ENCODE measurements at places on chromosomes 16 and 17.

- DNase-seq: no peak
Measured at GRCh38 chr16:69922200-69922599, 28.9 kb upstream of the CLEC18A start.

DNA sequence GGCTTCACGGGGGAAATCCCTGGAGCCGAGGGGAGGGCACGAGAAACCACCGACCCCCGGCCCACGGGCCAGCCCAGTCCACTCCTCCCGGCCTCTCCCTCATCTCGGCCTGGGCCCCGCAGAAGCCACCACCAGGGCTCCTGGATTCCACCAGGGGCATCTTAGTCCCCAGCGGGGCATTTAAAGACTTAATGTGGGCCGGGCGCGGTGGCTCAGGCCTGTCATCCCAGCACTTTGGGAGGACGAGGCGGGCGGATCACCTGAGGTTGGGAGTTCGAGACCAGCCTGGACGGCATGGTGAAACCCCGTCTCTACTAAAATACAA is 24.1 kb upstream of the ABR start:
- no peak for DNase-seq

- peak; percentile 82 for DNase-seq
Measured at GRCh38 chr17:17391668-17392370, 85.0 kb upstream of the MED9 start.

DNA sequence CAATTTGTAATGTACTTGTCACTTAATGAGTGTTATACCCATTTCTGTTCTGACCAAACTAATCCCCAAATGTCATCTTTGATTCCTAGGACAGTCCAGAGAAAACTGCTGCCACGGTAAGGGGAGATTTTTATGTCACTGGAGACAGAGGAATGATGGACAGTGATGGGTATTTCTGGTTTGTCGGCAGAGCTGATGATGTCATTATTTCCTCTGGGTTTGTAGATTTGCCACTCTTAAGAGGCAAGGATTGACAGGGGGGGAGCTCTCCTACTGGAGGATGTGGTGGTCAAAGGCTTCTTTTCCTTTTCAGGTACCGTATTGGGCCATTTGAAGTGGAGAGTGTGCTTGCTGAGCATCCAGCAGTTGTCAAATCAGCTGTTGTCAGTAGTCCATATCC is 12.5 kb downstream of the THUMPD1 start:
- DNase-seq: no peak

- no peak for DNase-seq
Measured at GRCh38 chr16:84501077-84501735, 3.3 kb downstream of the MEAK7 start.

DNA sequence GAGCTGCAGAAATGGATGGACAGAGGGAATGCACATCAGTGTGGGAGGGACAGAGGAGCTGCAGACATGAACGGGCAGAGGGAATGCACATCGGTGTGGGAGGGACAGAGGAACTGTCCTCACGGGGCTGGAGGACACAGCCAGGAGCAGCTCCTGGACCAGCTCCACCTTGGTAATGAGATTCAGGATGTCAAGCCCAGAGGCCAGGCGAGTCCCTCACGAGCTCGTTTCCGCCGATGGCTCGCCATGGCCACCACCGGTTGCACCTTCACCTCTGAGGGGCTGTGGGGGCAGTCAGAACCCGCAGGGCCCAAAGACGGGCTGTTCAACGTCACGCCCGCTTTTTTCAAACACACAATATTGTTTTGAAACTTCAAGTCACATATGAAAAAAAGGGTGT is 56.2 kb downstream of the RPH3AL start:
- no peak for DNase-seq

- DNase-seq: no peak
Measured at GRCh38 chr16:87098976-87099720, 218.0 kb downstream of the C16orf95 start.

DNA sequence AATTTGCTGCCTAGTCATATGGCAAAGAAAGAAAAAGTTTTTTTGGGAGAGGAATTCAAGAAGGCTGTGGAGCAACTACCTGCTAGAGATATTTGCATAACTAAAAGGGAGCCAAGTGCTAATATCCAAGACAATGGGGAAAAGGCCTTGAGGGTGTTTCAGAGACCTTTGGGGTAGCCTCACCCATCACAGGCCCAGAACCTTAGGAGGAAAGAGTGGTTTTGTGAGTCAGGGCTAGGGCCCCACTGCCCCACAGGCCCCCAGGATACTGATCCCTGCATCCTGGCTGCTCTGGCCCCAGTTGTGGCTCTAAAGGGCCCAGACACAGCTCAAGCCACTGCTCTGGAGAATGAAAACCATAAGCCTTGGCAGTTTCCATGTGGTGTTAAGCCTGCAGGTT is 41.9 kb upstream of the SDK2 start:
- no peak for DNase-seq

DNA sequence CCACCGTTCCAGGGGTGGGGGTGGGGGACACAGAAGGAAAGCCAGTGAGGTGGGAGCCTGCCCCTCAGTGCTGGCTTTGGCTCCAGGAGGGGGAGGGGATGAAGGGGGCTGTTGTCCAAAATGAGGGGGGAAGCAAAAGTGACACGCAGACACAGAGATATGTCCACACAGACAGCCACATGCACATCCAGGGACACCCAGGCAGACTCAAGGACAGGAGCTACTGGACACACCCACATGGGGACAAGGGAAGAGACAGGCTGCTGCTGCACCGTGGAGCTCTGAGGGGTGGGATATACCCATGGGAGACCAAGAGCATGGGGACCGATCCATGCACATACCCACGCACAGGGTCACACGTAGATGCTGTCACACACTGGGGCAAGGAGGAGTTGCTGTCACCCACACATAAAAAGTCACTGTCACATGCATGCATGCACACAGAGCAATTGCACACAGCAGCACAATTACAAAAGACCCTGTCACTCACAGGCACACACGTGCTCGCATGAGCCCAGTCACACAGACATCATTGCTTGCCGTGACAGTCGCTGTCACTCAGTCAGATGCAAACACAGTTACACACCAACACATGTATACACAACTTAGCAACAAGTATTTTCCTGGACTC is 1.3 kb downstream of the THRA start:
- DNase-seq: peak; percentile 17

DNA sequence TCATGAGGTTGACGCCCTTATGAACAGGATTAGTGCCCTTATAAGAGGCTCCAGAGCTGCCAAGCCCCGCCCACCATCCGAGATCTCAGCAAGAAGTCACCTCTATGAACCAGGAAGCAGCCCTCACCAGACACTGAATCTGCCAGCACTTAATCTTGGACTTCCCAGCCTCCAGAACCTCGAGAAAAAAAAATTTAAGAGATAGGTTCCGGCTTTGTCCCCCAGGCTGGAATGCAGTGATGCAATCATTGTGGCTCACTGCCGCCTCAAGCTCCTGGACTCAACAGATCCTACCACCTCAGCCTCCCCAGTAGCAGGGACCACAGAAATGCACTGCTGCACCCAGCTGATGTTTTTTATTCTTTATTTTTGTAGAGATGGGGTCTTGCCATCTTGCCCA is 22.5 kb upstream of the ADCY9 start:
- no peak for DNase-seq

DNA sequence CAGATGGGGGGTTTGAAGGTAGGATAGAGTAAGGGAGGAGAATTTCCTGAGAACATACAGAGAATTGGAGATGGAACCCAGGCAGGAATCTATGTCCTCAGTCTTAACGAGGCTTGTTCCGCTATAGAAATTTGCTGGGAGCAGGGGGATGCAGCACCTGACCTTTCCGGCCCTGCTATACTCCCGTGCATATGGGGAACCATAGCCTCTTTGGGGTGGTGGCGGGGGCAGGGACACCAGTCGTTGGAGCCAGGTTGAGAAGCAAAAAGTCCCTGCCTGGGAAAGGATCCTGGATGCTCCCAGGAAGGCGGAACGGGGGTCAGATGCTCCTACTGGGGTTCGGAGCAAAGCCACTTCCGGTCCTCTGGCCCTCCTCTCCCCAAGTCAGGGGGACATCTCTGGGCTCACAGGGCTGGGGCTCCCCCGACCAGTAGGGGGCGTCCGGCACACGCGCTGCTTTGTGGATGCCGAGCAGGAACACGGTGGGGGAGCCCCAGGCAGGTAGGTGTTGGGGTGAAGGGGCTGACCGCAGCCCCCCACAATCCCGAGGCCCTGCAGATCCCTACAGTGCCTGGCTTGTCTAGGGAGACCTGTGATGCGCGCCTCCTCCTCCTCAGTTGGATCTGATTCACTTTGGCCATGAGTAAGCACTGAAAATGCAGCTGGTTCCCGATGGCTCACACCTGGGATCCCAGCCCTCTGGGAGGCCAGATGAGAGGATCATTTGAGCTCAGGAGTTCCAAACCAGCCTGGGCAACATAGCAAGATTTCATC is 15.5 kb upstream of the TFAP4 start:
- DNase-seq: peak; percentile 78

DNA sequence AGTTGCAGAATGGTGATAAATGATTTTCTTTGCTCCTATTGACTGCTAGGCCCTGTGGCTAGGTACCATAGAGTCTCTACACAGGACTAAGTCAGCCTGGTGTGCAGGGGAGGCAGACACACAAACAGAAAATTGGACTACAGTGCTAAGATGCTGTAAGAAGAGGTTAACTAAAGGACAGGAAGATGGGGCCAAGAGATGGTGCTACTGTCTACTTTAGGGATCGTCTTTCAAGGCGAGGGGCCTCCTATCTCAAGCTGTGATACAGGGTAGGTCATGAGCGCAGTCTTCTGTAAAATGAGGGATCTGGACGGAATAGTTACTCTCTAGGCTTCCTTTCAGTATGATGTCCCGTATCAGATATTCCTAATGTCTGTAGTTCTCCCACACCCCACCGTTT is 817 bp downstream of the NME1 start:
- peak; percentile 6 for DNase-seq

- DNase-seq: no peak
Measured at GRCh38 chr17:66647391-66647983, 187.4 kb upstream of the CACNG5 start.

GRCh38 chr16:52819405-52819804 is 233.3 kb downstream of the CHD9NB start:
- no peak for DNase-seq

DNA sequence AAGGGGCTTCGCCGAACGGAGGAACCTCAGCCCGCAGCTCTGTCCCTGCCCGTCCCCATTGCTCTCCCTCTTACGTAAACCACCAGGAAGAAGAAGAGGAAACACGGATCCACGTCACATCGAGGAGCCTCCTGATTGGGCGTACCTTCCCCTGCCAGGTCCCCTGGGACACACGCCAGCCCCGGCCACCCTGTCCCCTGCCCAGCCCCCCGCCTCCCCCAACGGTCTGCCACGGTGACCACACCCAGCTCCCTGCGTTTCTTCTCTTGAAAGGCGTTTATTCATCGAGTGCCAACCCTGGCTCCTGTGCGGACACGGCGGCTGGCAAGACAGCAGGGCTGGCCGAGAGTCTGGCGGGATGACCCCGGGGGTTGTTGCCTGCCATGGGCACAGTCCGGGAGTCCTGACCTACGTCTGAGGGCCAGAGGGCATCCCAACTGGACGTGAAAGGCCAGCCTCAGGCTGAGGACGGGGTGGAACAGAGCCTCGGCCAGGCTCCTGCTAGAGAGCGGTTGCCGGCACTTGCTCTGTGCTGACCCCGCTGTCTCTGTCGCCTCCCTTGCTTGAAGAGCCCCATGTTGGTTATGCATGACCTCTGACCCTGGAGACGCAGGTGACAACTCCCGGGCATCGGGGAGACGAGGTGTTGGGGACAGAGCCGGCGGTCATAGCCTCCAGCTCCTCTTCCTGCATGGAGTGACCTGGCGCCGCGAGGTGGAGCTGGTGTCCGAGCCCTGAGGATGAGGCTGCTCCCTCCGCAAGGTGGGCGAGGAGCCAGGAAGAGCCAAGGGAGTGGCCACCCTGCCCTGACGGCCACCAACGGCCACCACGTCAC is 40.5 kb upstream of the ACSF3 start:
- no peak for DNase-seq

DNA sequence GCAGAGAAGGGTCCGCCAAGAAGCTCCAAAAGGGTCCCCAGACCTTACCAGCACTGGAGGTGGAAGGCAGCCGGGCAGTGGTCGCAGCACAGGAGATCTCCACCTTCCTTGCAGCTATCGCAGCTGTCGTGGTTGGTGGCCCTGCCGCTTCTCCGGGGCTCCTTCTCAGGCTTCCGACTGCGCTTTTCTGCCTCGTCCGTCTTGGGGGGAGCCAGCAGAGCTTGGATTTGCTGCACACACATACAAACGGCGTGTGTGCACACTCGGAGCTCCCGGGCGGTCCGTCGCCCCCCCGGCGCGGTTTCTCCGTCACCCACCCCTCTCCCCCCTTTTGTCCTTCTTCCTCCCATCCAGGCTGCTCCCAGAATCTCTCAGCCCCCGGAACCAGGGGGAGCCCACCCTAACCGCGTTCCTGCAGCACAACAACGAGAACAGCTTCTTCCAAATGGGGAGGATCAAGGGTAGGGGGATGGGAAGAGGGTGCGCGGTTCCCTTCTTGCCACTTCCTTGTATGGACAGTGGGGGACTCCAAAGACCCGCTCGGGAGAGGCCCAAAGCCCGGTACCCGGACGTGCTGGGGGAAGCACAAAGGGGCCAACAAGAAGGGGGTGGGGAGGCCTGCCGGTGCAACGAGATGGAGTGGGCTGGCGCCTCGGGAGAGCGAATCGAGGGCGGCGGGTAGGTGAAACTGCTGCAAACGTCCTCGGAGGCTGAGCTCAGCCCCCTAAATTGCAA is 1.1 kb downstream of the PHF12 start:
- peak; percentile 41 for DNase-seq

- no peak for DNase-seq
Measured at GRCh38 chr16:67529582-67530012, 968 bp downstream of the RIPOR1 start.

- no peak for DNase-seq
Measured at GRCh38 chr17:66971730-66972441, 7.4 kb downstream of the CACNG4 start.

- no peak for DNase-seq
Measured at GRCh38 chr16:74372953-74373846, 2.9 kb upstream of the NPIPB15 start.

GRCh38 chr17:18974407-18975149 is 22.6 kb downstream of the SLC5A10 start:
- no peak for DNase-seq

DNA sequence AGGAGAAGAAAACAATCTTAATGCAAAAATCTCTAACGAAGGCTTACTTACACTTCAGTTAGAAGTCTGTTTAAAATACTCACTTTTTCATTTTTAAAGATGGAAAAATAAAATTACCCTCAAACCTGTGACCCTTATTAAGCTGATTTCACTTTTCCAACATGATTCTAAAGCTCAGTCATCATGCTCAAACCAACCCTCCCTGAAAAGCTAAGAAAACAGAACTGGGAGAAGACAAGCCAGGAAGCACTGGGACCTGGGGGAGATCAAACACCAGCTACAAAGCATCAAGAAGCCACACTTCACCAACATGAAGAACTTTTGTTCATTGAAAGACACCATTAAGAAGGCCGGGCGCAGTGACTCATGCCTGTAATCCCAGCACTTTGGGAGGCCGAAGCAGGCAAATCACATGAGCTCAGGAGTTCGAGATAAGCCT is 88.8 kb downstream of the LITAF start:
- DNase-seq: no peak
